NB4 (cell line): ENCODE measurements at places on chromosomes 2 and 18.
A peak's percentile ranks its signal among the peaks of the same experiment; 100 is the strongest.

- DNase-seq = no peak
Observed at GRCh38 chr18:12772111-12772510, 69.3 kb downstream of the PSMG2 start.

DNA sequence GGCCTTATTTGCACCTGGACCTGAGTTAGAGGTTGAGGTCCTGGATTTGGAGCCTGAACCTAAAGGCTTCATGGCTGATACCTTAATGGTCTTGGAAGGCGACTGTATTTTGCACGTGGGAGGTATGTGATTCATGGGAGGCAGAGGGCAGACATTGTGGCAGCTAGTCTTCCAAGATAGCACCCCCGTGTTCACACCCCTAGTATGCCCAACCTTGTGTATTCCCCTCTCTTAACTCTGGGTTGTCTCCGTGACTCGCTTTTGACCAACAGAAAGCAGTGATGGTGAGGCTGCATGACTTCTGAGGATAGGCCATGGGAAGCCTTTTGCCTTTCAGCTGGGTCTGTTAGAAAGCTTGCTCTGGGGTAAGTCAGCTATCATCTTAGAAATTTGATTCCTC is 45.8 kb upstream of the HAAO start:
- no peak for DNase-seq

DNA sequence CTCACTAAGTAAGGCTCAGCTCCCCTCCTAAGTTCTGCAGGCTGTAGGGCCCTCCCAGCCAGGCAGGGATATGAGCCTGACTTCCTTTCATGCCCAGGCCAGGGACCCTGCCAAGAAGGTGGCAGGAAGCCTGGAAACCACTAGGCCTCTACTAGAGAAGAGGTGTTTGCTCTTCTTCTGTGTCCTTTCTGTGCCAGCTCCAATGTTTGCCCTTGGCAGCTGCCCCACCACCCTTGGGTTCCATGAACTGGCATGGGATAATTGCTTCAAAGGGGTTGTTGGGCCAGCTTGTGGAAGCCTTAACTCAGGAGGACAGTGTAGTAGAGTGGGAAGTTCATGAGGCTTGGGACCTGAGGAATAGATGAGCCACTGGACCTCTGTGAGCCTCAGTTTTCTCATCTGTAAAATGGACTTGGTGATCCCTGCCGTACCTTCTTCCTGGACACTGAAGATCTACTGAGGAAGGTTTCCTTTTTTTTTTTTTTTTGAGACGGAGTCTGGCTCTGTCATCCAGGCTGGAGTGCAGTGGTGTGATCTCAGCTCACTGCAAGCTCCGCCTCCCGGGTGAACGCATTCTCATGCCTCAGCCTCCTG is 3.9 kb downstream of the SLC35F6 start:
- no peak for DNase-seq

- no peak for DNase-seq
Observed at GRCh38 chr2:15047184-15047583, 414.7 kb downstream of the LRATD1 start.

- peak; percentile 95 for DNase-seq
Observed at GRCh38 chr2:6826081-6826913, 39.4 kb downstream of the CMPK2 start.

DNA sequence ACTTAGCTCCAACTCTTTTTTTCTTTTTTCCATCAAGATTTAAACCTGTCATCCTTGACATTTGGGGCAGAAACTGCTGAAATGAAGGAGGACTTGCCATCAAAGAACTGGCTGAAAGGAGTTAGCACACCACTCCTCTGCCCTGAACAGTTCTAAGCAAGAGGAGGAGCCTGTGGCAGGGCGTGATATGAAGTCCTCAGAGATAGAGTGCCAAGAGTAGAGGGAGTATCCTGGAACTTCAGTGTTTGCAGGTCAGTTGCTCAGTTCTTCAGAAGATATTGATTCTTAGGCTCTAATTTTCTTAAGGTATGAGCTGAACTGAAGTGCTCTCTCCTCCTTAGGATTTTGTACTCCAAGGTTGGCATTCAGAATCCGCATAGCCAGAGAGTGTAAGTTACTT is 15.2 kb downstream of the NABP1 start:
- no peak for DNase-seq

GRCh38 chr2:75238670-75239330 is 39.5 kb upstream of the TACR1 start:
- DNase-seq = no peak

DNA sequence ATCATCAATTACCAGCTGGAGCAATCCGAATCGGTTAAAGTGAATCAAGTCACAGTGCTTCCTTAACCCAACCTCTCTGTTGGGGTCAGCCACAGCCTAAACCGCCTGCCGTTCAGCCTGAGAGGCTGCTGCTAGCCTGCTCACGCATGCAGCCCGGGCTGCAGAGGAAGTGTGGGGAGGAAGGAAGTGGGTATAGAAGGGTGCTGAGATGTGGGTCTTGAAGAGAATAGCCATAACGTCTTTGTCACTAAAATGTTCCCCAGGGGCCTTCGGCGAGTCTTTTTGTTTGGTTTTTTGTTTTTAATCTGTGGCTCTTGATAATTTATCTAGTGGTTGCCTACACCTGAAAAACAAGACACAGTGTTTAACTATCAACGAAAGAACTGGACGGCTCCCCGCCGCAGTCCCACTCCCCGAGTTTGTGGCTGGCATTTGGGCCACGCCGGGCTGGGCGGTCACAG is 496 bp upstream of the ITGA4 start:
- peak; percentile 98 for DNase-seq
